ENCODE measurements at places on chromosomes 1 and 21.

DNA sequence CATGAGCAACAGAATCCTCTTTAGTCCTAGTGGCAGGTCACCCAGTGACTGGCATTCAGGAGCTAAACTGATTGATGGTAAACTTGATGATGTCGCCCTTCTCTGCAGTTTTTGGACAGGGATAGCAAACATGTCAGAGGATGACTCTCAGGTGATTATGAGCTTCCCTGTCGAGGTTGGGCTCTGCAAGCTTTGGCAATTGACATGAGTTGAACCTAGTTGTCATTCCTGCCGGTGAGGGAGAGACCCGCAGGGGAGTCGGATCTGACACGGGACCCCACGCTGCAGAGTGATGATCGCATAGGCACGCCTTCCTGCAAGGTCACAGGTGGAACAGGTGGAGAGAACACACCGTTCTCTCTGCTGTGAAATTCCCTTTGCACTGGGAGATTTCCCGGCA lies 438.0 kb upstream of the VAMP3 start:
- no peak for DNase-seq

DNA sequence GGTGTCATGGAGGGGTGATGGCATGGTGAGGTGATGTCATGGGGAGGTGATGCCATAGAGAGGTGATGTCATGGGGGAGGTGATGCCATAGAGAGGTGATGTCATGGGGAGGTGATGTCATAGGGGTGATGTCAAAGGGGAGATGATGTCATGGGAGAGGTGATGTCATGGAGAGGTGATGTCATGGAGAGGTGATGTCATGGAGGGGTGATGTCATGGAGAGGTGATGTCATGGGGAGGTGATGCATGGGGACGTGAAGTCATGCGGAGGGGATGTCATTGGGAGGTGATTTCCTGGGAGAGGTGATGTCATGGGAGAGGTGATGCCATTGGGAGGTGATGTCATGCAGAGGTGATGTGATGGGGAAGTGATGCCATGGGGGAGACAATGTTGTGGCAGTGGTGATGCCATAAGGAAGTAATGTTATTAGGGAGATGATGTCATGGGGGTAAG lies 92.1 kb upstream of the C1orf174 start:
- no peak for DNase-seq

GRCh38 chr1:165371588-165372225 lies 15.2 kb upstream of the LMX1A start:
- no peak for DNase-seq

DNA sequence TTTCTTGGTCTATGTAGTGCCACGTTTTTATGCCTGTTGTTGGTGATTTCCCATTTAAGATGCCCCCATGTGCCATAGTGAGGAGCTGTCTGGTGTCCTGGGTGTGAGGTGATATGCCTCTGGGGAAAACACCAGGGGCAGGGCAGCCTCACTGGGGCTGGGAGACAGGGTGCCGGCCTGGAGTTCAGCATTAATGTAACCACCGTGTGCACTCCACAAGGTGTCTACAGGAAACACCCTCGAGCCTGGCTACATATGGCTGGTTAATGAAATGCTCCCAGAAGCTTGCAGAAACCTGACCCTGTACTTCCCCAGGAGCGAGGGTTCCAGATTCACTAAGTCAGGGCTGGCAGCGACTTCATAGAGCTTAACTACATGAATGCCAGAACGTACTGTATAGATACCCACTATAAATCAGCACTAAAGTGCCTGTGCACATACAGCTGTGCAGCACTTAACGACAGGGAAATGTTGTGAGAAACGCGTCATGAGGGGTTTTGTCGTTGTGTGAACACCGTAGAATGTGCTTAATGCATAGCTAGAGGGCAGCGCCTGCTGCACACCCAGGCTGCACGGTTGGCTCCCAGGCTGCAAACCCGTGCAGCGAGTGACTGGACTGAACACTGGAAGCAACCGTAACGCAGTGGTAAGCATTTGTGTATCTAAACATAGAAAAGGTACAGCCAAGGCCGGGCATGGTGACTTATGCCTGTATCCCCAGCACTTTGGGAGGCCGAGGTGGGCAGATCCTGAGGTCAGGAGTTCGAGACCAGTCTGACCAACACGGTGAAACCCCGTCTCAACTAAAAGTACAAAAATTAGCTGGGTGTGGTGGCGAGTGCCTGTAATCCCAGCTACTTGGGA lies 10.4 kb downstream of the TFF2 start:
- DNase-seq, result no peak

DNA sequence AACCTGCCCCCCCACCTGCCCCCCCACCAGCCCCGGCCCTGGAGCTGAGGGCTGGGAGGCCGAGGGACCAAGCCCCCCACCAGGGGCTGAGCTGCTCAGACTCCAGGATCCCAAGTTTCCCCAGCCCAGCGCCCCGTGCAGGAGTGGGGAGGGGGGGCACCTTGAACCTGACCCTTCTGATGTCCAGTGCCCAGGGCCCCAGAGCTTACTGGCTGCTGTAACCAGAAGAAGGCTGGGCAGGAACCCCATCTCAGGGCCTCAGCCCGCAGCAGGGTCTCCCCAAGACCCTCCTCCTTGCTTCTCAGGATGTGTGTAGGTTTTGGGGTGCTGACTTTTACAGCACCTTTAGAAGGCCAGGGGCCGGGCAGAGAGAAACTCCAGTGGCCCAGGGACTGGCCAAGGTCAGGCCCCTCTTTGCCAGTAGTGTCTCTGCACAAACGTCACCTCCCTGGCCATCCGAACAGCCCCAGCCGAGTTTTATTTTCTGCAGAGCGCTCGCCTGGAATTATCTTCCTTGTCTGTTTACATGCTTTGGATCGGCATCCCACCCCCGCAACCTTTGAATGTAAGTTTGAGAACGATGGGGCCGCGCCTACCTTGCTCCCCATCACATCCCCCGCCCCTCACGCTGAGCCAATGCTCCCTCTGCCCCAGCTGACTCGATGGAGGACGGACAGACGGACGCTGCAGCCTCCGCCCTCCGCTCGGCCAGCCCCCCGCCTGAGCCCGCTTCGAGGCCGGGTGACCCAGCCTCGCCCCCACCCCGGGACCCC lies 70.1 kb upstream of the CASZ1 start:
- DNase-seq, result no peak

DNA sequence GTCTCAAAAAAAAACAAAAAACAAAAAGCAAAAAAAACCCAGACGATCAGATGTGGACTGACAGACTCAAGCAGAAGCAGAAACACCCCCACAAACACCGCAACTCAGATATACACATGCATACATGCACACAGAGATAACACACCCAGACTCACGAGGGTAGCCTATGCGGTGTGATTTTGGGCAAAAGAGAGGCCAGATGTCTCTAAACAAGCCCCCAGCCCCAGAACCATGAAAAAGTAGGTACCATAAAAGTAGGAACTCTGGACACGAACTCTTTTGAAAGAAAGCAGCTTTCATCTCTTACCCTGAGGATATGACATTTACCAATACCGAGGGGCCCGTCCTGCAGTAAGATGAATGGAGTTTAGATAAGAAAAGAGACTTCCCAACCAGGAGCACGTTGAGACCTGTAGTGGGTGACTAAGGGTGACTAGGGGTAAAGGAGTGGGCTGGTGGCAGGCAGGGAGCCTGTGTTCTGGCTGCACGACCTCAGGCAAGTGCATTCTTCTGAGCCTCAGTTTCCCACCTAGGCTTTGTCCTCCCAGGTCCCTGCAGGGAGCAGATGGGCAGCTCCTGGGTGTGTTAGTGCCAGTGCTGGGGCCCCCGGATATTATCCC lies 1.5 kb upstream of the TINAGL1 start:
- no peak for DNase-seq

- DNase-seq, result no peak
Measured at GRCh38 chr1:234997201-234997895, 131.3 kb downstream of the TOMM20 start.

DNA sequence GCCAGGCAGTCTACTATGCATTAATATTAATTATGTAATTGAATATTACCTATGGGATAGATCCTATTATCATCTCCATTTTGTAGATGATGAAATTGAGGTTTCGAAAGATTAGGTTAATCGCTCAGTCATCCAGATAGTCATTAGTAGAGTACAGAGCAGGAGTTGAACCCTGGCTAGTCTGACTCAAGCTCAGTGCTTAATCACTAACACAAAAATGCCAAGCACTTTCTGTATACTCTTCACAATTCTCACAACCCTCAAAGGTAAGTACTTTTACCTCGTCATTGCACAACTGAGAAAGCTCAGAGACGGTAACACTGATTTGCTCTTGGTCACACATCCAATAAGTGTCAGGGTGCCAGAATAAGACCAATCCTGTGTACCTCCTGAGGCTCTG lies 280.2 kb upstream of the PLXNA2 start:
- DNase-seq, result no peak

- no peak for DNase-seq
Measured at GRCh38 chr21:35843911-35844667, 216.2 kb downstream of the SETD4 start.

Measured in GM20000 (cell line).